ENCODE measurements at places on chromosomes 2 and 18.

- DNase-seq, result no peak
These were observed 96.1 kb downstream of the HDAC4 start for GRCh38 chr2:239304533-239305221.

GRCh38 chr2:30446602-30447148, 371 bp upstream of the LCLAT1 start:
- no peak for DNase-seq

GRCh38 chr2:219440388-219441256, 6.0 kb downstream of the SPEG start:
- no peak for DNase-seq

DNA sequence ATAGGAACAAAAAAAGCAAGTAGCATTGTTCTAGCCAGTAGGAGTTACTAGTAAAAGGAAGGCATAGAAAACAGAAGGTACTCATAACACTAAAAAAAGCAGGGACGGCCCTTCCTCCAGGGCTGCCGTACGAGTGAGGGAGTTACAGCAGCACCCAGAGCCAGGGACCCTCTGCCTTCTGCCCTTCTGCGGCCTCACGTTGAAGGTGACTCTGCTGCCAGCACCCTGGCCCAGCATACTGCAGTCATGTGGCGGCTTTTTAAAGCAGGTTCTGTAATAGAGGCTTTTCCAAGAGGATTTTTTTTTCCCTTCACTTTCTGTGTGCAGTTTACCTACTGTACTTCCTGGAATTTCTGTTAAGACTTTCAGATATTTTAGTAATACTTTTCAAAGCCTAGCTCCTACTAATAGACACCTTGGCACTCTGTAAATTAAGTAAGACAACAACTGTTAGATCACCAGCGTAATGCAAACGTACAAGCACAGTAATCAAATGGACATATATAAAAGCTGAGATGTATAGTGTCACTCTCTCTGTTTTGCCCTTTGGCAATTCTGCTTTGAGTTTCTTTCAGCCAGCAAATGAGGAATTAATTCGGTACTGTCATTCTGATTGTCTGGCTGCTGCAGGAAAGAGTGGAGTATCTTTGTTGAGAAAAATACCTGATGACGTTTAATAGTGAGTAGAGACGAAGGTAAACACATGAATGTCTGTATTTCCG, 161.5 kb downstream of the PTGR3 start:
- DNase-seq, result no peak

DNA sequence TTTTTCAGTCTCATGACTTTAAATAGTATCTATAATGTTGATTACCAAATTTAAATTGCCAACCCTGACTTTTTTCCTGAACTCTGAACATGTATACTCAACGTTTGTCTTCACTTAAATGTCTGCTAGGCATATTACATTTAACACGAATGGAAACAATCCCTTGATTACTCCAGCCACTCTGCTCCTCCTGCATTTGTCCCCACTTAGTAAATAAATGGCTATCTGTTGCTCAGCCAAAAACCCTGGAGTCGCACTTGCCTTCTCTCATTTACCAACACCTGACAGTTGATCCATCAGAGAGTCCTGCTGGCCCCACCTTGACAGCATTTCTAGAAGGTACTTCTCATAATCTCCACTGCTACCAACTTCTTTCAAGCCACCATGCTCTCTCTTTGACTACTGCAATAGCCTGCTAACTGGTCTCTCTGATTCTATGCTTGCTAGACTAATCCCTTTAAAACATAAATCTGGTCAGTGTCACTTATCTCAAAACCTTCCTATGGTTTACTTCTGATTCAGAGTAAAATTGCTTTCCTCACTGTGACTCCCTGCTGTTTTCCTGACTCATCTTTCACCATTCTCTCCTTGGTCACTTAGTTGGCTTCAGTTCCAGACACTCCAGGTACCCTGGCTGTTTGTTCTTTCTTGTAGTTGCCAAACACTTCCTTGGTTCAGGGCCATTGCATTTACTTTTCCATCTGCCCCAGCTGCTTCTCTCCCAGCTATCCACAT, 31.9 kb downstream of the SPAG16 start:
- DNase-seq, result no peak

DNA sequence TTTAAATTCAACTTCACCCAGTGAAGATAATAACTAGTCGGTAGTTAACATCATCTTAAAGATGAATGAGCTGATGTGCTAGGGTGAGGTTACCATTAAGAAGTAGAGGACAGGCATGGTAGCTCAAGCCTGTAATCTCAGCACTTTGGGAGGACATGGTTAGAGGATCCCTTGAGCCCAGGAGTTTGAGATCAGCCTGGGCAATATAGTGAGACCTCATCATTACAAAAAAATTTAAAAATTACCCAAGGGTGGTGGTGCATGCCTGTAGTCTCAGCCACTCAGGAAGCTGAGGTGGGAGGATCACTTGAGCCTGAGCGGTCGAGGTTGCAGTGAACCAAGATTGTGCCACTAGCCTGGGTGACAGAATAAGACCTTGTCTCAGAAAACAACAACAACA, 4.7 kb downstream of the GALNT5 start:
- DNase-seq, result no peak

GRCh38 chr2:19176977-19177376, 181.4 kb downstream of the OSR1 start:
- DNase-seq, result no peak

DNA sequence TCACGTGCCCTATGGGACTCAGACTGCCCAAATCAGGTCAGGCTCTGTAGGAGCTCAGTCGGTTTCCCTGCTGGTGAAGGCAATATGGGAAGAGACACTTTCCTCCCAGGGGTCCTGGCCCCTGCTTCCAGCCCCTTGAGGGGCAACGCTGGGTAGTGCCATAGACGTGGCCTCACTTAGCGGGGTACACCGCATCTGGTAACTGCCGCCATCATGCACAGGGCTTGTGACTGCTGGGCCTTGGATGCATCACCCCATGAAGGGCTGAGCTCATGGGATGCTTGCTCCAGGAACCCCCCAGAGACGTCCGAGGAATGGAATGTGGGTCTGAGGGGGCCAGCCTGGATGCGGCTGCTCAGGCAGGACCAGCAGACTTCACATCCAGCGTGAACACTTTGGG, 127.3 kb upstream of the HDAC4 start:
- DNase-seq, result no peak

GRCh38 chr2:200509612-200510433, at the start of gene KCTD18:
KCTD18 (minus strand) TSS chr2:200510068; CDS start chr2:200507016, 3,052 bp downstream.
- peak; percentile 80 for DNase-seq

DNA sequence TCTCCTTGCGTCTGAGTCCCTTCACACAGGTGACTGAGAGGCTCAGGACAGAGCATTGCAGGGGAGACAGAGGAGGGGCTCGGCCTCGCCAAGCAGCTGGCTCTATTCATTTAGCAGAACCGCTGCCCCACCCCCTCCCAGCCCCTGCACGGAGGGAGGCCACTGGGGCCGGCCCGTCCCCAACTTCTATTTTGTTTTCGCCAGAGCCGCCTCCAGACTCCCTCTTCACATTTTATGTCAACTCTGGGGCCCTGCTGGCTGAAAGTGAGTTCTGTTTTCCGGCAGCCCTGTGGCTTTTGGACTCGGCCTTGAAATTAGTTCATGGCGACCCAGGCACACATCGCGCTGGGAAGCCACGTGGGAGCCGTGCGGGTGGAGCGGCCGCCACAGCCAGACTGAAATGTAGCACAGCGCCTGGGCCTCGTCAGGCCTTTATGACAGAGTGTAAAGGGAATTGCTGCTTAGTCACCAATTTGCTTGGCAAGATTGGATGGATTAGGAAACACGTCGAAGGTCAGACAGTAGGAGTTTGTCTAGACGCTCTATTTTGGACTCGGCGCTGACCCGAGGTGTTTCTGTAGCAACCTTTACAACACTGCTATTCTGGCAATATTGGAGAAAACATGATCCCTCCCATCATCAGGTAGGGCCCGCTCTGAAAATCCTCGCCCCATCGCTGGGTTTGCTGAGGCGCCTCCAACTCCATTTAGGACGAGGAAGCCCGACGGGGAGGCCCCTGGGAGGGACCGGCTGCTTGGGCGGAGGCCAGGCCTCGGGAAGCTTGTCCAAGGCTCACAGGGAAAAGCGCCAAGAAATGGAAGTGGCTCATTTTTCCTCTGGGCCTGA, 90.7 kb upstream of the CTDP1 start:
- no peak for DNase-seq

DNA sequence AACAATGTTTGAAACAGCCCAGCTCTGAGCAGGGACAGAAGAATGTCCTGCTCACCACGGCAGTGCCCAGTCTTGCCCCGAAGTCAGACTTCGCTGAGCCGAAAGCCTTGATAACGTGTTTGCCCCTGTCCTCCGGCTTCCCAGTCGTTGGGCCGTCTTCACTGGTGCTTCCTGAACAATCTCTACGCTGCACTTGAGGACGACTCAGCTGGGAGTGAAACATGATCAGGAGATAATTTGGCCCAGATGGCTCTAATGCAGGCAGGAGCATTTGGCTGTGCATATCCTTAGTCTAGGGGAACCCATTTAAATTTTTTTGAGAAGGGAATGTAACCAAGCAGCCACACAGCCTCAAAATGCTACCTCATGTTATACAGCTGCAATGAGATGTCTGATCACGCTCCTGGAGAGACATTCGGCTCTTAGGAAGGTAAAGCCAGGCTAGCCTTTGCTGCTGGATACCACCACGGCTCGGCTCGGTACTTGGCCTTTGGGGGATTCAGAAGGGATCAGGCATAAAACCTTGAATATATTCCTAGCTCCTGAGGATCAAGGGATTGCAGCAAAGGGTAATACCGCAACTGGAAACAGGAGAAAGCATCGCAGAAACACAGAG, 43.6 kb downstream of the FECH start:
- DNase-seq, result no peak

- no peak for DNase-seq
These were observed 21.7 kb downstream of the CD302 start for GRCh38 chr2:159776321-159776720.

DNA sequence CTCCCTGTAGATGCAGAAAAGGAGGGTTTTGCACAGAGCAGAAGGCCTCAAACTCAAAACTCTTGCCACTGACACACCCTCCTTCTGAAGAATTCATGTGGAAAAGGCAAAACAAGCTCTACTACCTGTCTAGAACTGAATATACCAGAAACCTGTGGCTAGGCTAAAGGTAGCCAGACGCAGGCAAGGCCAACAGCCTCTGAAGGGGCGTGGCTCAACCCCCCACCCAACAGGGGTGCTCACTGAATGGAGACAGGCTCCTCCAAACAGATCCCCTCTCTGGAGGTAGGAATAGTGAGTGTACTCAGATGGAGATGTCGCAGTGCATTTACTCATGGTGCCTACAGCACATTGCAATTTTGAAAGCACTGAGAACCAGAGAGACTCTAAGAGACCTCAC, 3.0 kb upstream of the STK17B start:
- no peak for DNase-seq

DNA sequence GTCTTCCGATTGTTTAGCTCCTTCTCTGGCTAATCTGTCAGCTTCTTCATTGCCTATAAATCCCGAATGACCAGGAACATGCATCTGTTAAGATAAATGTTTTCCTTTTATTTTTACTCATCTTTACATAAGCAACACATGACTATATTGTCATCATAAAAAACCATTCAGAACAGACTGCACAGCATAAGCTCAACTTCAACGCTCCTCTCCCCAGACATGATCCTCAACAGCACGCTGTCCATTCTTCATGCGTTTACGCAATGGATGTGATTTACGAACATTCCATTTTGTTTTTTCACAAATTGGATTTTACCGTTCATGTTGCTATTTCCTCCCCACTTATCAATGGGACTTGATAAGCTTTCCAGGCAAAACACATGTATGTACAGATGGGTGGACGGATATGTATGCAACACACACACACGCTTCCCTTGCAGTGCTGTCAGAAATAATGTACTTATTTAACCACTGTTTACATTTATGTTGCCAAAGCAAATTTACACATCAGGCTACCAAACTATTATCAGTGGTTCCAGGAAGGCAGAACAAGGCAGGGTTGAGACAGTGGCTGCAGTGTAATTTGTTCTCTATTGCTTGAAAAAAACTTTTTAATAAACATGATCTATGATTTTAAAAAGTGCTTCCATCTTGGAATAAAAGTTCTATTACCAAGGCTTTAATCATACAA, 12.2 kb downstream of the RNASEH1 start:
- DNase-seq, result no peak

- DNase-seq, result no peak
These were observed 193.3 kb downstream of the RNF152 start for GRCh38 chr18:61699397-61700110.

DNA sequence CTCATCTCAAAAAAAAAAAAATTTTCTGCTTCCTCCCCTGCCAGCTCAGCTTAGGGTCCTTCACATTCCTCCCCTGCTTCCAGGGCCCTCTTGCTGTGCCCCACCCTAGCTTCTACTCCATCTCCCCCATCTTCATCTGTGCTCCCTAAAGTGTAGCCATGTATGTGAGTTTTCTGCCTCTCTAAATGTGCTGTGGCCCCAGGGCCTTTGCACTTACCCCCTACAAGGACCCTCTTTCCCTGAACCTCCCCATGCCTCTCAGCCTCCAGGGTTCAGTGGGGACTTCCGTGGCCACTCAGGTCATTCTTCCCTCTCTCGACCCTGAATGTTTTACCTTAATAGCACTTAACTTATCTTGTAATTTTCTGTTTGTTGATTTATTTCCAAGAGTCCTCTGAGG, 6.2 kb upstream of the ARHGEF4 start:
- DNase-seq, result no peak

GRCh38 chr18:24609254-24609653, 148.8 kb downstream of the HRH4 start:
- DNase-seq, result no peak

- DNase-seq, result no peak
These were observed 344.5 kb upstream of the ID2 start for GRCh38 chr2:8337321-8337720.

GRCh38 chr2:198490748-198491147, 686.4 kb downstream of the PLCL1 start:
- DNase-seq, result no peak

Measured in stimulated activated CD8-positive, alpha-beta memory T cell treated with anti-CD3 and anti-CD28 coated beads, Interleukin-7, amount 100 ng/mL, for 1 hour (primary cell).